ENCODE measurements at places on chromosomes 5 and 9. TPM values are rescaled to one million over a fixed set of nuclear protein-coding genes. Genes with fewer than 3 reads are reported as not detected.

The STK10 gene
- 28.6 TPM for total RNA-seq

The NUTM2F gene
- total RNA-seq = not detected

The IRX2 gene
- 2.0 TPM for total RNA-seq

The NELFB gene
- 53.4 TPM for total RNA-seq

The CDC20B gene
- under 0.01 TPM for total RNA-seq

The SPINK13 gene
- not detected for total RNA-seq

The TMEM250 gene
- 80.7 TPM for total RNA-seq

The CAMSAP1 gene
- total RNA-seq = 25.1 TPM

The C1QTNF3 gene
- 0.99 TPM for total RNA-seq

The EIF4EBP3 gene
- 1.5 TPM for total RNA-seq

The ENHO gene
- total RNA-seq = not detected

The WNT8A gene
- total RNA-seq = not detected

The C7 gene
- total RNA-seq = 0.83 TPM

The RAD50 gene
- 42.8 TPM for total RNA-seq

The NTNG2 gene
- 2.0 TPM for total RNA-seq

The CFAP157 gene
- total RNA-seq = 0.17 TPM

The STKLD1 gene
- total RNA-seq = 1.2 TPM

The ISOC1 gene
- 21.5 TPM for total RNA-seq

The DNAJA1 gene
- 94.6 TPM for total RNA-seq

The GADD45G gene
- not detected for total RNA-seq

The TLR4 gene
- 6.0 TPM for total RNA-seq

The PSD2 gene
- total RNA-seq = 0.17 TPM

The SRD5A1 gene
- 49.6 TPM for total RNA-seq

The CCL19 gene
- total RNA-seq = not detected

The DIMT1 gene
- 26.3 TPM for total RNA-seq

The LIFR gene
- 29.8 TPM for total RNA-seq

The ATP6V1G1 gene
- 106 TPM for total RNA-seq

The TRIM7 gene
- total RNA-seq = 5.3 TPM

The RLN2 gene
- total RNA-seq = not detected

The PRDM9 gene
- total RNA-seq = not detected

The PKN3 gene
- total RNA-seq = 1.9 TPM

The GNG10 gene
- total RNA-seq = 71.8 TPM

The POU5F2 gene
- total RNA-seq = 0.99 TPM

The CWC27 gene
- 13.2 TPM for total RNA-seq

The PCDHGA4 gene
- total RNA-seq = 8.9 TPM

The FAM81B gene
- total RNA-seq = not detected

The PTGER4 gene
- 10.3 TPM for total RNA-seq

The MLANA gene
- not detected for total RNA-seq

The RMI1 gene
- 14.5 TPM for total RNA-seq

The TMEM252 gene
- not detected for total RNA-seq

The ORM1 gene
- not detected for total RNA-seq

The SLC1A3 gene
- 8.3 TPM for total RNA-seq

The RGS7BP gene
- not detected for total RNA-seq

The CCDC112 gene
- 12.1 TPM for total RNA-seq

The GNPDA1 gene
- 172 TPM for total RNA-seq

The TERT gene
- total RNA-seq = not detected

The GPR21 gene
- 0.17 TPM for total RNA-seq

The SH3RF2 gene
- 1.0 TPM for total RNA-seq

Data from smooth muscle cell of trachea (primary cell).